ENCODE measurements at places on chromosomes 11 and 22.
A peak's percentile ranks its signal among the peaks of the same experiment; 100 is the strongest.

- DNase-seq: no peak
These were observed 134.4 kb upstream of the SORL1-AS1 start for GRCh38 chr11:121587182-121587581.

DNA sequence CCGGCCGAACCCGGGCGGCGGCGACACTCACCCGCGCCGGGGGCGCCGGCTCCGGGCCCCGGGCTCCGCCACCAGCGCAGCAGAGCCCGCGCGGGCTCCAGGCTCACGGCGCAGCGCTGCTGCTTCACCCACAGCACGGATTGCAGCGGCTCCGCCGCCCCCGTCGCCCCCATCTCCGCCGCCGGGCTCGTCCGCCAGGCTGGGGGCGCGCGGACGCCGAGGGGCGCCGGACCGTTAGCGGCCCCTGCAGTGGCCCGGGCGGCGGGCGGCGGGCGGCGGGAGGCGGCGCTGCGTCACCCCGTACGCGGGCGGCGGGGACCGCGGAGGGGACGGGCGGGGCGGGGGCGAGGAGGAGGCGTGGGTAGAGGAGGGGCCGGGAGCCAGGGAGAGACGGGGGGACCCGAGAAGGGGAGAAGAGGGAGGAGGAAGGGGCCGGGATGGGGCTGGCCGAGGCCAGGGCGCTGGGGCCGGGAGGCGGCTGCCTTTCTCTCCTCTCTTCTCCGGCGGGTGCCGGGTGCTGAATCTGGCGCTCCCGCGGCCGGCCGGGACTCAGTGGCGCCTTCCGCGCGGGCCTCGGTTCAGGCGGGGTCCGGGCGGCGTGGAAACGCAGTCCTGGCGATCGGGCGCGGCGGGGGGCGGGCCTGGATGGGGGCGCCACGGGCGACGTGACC is at the start of gene CERK:
TSS of gene CERK (minus strand) at position 277 of the 671 bp plus-strand sequence. CDS start at position 173, 104 bp downstream.
- peak; percentile 61 for DNase-seq

DNA sequence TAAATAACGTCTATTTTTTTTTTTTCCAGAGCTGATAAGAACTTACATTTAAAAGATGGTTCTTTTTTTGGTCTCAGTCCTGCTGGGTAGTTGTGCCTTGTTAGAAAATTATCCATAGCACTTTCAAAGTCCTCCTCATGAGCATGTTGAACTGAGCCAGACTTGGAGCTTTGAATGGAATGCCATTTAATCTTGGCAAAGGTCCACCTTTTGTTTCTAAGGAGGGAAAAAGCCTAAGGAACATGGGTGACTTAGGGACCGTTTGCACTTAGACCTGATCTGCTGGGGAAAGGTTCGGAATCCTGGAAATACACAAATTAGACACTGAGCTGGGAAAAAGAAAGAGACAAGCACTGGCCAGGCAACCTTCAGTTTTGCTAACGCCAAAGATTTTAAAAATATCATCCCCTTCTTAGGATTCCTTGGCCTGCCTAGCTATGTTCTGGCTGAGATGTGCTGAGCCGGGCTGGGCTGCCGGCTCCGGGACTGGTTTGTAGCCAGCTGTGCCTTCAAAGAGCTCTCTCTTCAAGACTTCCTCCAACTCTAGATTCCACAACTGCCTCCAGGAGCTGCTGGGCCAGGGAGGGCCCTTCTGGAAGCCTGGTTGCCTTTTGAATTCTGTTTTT is 67.4 kb downstream of the ENDOD1 start:
- no peak for DNase-seq

GRCh38 chr11:62953811-62954210 is 31.0 kb downstream of the SLC22A6 start:
- DNase-seq: no peak

DNA sequence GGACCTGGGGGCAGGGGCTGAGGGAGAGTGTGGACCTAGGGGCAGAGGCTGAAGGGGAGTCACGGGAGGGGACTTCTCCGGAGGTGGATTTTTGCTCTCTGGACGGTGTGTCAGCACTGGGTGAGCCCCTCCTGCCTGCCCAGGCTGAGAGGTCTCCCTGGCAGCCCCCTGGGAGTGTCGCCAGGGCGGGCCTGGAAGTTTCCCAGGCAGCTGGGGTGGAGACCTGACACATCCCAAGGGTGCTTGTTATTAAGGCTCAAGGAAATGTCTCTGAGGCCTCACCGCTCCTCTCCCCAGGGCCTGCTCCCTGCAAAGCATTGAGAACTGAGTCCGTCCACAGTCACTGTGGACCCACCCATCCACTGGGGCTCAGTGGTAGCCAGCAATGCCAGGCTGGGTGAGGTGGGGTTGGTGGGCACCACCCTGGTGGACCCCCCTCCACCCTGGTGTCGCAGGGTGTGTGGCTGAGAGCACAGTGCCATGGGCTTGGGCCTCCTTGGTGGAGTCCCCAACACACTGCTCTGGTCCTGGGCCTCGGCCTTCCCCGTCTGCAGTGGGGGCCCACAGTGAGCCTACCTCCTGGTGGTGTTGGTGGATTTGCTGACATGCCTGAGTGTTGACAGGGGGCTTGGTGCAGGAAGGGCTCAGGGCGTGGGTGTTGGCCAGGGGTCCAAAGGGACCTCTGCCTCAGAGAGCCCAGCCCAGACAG is 2.5 kb downstream of the CD81 start:
- DNase-seq: no peak

- no peak for DNase-seq
These were observed 22.5 kb downstream of the ASCC2 start for GRCh38 chr22:29815580-29815979.

- no peak for DNase-seq
These were observed 1172.1 kb upstream of the RAG2 start for GRCh38 chr11:37770145-37770544.

DNA sequence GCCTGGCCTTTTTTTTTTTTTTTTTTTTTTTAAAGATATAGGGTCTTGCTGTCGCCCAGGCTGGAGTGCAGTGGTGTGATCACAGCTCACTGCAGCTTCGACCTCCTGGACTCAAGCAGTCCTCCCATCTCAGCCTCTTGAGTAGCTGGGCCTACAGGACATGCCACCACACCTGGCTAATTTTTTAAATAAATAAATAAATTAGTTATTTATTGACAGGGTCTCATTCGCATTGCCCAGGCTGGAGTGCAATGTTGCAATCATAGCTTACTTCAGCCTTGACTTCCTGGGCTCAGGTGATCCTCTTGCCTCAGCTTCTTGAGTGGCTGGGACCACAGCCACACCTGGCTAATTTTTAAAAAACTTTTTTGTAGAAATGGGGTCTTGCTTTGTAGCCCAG is 10.5 kb downstream of the AP2A2 start:
- DNase-seq: no peak

DNA sequence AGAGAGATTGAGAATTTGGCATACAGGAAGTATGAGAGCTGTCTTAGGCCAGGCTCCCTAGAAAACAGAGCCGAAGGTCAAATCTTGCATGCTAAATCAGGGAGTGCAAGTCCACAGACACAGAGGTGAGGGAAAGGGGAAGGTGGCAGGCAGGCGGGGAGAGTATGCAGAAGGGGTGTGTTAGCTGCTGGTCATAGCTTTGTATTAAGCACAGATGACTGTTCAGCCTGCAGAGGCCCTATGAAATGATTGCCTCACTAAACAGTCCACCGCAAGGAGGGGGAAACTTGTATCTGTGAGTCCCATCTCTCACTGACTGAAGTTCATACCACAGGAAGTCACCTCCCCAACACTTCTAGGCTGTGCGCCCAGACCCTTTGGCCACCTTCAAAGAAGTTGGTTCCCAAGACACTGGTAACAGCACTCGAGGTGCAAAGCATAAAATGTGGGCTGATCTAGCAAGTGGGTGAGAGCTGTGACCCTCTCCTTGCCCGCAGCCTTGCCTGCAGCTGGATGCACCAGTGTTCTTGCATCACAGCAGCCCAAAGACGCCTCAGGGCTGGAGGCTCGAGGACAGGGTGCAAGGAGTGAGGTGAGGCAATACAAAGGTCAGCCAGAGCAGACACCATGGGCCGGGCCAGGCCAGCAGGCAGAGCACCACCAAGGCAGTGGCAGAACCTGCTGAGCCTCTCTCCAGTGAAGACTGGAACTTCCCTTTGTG is 115.3 kb upstream of the TBCEL start:
- DNase-seq: peak; percentile 13

GRCh38 chr11:7688238-7688826 is 15.0 kb upstream of the CYB5R2 start:
- no peak for DNase-seq

GRCh38 chr11:36738292-36738861 is 140.3 kb upstream of the RAG2 start:
- no peak for DNase-seq

DNA sequence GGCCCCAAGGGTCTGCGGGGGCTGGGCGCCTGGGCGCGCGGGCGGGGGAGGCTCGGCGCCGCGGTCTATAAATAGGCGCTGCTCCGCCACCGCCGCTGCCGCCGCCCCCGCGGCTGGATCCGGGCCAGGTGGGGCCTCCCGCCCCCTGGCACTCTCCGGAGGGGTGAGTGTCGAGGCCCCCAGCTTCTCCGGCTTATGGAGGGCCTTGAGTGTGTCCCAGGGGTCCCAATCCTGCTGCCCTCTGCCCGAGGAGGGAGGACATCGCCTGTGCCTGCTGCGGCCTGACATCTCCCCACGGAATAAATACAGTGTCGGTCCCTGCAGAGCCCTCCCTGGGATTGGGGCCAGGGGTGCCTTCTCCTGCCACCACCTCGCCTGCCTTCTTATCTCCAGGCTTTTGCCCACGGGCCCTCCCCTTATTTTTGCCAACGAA is 4.3 kb upstream of the GP1BB start:
- peak; percentile 49 for DNase-seq

- DNase-seq: no peak
These were observed 2.8 kb upstream of the BCO2 start for GRCh38 chr11:112172362-112172994.

GRCh38 chr11:30171661-30172060 is 59.2 kb upstream of the FSHB start:
- DNase-seq: no peak

- no peak for DNase-seq
These were observed 149.9 kb downstream of the FEZ1 start for GRCh38 chr11:125346179-125346530.

DNA sequence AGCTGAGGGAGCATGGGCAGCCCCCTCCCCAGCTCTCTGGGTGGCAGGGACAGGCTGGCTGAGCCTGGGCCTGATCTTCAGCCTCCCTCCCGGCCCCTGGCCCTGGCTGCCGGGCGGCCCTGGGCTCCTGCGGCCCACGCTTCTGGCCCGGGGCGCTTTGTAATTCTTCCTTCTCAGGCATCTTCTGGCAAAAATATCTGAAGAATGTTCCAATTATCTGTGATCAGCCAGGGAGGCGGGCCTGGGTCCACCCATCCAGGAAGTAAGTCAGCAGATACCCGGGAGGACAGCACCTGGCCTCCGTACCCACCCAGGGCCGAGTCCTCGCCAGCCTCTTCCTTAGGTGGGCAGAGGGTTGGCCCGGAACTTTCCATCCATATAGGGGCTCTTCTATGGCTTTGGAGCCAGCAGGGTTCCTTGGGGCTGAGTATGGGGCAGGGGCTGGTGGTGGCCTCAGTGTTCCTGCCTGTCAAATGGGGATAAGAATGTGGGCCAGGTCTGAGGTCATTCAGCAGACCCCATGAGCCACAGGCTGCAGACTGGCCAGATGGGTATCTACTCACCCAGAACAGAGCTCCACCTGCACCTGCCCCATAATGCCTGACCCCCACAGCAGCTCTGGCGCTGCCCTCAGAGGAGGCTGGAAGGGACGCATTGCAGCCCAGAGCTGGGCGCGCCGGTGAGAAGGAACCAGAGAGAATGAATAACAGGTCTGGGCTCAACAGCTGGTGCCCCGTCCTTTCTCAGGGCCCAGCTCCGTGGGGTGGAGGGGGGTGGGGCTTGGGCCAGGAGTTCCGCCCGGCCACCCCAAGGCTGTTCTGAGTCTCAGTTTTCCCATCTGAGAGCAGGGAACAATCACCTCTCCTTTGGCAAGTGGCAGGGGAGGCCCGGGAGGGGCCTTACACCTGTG is 16.2 kb downstream of the WNT7B start:
- no peak for DNase-seq

DNA sequence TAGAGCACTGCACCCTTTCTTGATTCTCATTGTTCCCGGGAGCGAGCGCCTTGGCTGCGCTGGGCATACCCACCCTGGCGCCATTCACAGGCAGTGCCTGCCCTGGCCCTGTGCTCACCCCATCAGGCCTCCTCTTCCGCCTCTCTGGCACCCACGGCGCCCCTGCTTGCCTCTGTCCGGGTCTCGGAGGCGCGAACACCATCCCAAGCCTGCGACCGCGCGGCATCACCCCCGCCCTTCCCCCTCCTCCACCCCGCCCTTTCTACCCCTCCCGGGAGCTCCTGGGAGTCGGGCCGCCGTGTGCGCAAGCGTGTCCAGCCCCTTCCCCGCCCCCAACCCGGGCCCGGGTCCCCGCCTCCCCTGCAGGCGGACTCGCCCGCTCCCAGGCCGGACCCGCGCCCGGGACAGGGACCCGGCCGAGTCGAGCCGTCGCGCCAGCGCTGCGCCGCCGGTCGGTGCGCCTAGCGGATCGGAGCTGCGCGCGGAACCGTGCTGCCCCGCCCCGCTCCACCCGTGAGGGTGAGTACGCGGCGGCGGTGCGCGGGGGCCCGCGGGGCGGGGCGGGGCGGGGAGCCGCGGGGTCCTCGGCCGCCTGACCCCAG is at the start of gene ST3GAL4:
TSS of gene ST3GAL4 (plus strand) at position 363 of the 602 bp plus-strand sequence. CDS start 50,470 bp downstream, outside the sequence.
- DNase-seq: peak; percentile 60

DNA sequence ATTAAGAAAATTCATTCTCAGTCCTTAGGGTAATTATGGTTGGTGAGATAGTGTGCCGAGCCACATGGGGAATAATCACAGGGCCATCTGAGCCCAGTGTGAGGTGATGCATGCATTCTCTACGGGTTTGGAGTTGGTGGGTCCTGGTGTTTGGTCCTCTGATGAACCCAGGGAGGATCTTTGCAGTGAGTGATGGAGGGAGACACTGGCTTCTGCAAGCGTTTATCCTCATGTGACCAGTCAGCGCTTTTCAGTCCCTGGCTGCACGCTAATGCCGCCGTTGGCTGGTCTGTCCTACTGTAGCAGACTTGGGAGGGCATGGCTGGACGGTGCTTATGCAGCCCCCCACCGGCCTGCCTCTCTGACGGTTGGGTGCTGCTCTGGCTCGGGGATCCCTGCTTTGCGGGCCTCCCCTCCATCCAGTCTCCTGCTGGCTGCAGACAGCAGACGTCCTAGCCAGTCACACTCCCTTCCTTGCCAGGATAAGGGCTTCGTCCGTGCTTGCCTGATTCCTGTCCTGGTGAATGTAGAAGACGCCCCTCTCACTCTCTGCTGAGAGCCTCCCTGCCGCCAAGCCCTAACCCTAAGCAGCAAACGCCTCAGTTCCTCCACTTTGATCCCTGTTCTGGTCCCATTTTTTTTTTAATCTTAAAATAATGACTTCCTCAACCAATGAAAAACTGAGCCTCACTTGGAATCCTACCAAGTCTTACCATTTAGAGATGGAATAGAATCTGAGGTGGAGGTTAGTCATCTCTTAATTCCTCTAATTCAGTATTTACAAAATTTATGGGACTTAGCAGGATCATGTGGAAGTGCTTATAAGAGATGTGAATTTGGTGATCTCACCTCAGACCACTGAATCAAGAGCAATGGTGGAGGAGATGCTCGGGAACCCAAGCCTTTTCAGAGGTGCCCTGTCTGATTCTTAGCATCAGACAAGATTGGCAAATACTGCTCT is 143.7 kb upstream of the SORL1-AS1 start:
- DNase-seq: no peak

GRCh38 chr11:129825380-129825779 is 9.7 kb downstream of the TMEM45B start:
- DNase-seq: no peak

GRCh38 chr11:46912526-46913150 is 5.7 kb downstream of the LRP4 start:
- no peak for DNase-seq

- no peak for DNase-seq
These were observed 534.9 kb downstream of the SOX6 start for GRCh38 chr11:15821451-15821850.
